ENCODE measurements at places on chromosomes 3 and 15.

DNA sequence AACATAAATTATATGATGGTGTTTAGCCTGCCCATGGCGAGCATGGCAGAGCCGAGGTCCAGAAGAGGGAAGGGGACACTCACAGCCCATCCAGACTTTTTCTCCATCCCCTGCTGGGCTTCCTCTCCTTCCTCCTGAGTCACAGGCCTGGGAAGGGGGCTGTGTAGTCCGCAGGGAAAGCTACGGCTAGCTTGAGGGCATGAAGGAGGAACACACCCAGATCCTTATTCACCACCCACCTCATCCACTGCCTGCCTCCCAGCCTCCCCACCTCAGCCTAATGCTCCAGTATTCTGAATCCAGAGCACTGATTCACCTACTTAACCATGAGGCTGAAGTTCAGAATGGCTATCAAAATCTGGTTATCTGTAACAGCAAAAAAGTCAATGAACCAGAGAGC lies 97.8 kb downstream of the OXNAD1 start:
- no peak for DNase-seq

DNA sequence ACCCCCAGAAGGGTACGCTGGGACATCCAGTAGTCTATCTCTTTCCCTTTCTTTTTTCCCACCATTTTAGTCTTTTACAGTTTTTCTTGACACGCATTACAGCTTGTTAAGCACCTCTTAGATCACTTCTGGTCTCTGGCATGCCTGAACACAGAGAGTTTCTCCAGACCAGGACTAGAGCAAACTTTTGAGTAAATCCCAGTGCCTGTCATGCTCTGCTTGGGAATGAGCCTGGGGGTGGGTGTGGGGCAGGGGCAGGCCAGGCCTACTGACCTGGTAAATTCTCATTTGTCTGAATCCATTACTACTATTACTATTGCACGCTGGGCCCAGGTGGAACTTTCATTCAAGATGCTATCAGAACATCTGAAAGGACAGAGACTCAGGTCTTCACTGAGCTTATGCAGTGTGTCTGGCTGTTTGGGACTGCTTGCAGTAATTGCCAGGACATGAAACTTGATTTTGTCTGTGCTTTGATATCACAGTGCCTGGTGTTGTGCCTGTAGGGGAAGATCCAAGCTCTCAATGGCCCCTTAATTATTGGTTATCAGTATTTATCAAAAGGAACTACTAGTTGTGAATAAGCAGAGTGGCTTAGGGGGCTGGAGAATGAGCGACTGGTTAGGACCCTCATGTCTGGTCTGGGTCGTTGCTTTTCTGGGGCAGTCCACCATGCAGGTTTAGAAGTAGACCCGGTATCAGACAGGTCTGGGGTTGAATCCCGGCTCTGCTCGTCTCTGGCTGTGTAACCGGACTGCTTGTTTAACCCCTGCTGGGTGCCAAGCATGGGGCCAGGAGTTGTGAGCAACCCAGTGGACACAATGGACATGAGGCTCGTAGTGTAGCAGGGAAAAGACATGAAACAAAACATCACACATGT lies 196.1 kb upstream of the TLE3 start:
- DNase-seq, result no peak

GRCh38 chr3:114453361-114453780 lies 159.5 kb downstream of the TIGIT start:
- DNase-seq, result no peak

GRCh38 chr15:73748730-73749129 lies 4.4 kb downstream of the INSYN1 start:
- no peak for DNase-seq

GRCh38 chr3:56800130-56800831 lies 1.5 kb downstream of the ARHGEF3 start:
- no peak for DNase-seq

DNA sequence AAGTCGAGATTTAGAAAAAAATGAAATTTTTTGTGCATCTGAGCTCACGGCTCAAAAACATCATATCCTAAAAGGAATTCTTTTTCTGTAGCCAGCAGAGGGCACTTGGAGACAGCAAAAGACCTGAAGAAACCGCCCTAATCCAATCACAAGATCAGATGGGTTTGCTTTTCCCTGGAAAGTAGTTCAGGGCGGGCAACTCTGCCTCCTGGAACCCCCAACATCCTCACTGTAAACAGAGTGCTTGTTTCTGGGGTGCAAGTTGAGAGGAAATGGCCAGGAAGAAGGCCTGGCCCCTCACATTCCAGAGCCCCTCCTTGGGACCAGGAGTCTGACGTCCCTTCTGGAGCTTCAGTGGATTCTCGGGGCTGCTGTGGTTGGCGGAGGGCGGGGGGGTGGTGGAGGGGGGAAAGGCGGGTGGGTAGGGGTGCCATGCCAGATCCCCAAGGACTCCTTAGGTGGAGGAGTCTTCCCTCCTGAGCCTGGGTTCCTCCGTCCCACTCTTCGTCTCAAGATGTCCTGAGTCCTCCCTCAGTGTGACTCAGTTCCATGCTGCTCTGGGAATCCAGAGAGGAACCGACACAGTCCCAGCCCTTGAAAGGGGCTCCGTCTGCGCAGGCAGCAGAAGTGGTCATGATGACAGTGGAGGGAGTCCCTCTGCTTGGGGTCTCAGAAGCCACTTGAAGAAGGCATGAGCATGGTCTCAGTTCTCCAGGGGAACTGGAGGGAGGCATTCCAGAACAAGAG lies 35.9 kb downstream of the CCK start:
- DNase-seq, result no peak

- DNase-seq, result no peak
These were observed 21.5 kb downstream of the PDHB start for GRCh38 chr3:58411851-58412830.

DNA sequence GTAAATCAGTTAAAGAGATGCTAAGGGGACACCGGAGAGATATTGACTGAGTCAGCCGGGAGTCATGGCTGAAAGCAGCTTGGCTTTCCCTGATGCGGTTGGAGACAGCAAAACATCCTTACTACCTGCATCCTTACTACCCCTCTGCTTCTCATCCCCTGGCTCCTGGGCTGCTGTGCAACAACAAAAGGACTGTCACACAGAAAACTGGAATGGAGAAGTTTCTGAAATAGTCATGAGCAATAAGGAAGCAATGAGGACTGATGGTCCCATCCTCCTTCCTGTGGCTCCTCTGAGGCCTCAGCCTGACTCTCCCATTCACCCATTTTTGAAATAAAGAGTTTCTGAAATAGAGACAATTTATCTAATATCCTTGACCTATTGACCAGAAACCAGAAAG lies 1.1 kb downstream of the HCLS1 start:
- DNase-seq, result no peak

DNA sequence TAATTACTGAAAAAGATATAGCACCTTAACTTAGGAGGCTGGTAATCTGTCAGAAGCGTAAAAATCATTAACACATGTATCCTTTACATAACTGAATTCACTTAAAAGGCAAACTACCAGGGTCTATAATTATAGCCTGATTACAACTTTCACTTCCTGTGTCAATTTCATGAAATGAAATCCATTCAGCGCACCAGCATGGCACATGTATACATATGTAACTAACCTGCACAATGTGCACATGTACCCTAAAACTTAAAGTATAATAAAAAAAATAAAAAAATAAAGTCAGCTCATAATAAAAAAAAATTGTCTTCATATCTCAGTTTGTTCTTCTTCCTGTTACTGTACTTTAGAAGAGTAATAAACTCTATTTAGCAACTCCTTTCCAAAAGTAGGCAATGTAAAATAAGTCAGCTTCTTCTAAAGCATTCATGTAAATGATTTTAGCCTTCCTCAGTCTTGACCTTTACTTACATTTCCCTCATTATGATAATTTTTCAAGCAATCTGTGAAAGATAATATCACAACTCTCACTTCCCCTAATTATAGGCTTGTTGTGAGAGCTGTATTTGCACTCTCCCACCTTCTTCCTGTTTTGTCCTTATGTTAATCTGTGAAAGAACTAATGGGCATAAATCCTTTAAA lies 50.1 kb downstream of the KBTBD8 start:
- no peak for DNase-seq

DNA sequence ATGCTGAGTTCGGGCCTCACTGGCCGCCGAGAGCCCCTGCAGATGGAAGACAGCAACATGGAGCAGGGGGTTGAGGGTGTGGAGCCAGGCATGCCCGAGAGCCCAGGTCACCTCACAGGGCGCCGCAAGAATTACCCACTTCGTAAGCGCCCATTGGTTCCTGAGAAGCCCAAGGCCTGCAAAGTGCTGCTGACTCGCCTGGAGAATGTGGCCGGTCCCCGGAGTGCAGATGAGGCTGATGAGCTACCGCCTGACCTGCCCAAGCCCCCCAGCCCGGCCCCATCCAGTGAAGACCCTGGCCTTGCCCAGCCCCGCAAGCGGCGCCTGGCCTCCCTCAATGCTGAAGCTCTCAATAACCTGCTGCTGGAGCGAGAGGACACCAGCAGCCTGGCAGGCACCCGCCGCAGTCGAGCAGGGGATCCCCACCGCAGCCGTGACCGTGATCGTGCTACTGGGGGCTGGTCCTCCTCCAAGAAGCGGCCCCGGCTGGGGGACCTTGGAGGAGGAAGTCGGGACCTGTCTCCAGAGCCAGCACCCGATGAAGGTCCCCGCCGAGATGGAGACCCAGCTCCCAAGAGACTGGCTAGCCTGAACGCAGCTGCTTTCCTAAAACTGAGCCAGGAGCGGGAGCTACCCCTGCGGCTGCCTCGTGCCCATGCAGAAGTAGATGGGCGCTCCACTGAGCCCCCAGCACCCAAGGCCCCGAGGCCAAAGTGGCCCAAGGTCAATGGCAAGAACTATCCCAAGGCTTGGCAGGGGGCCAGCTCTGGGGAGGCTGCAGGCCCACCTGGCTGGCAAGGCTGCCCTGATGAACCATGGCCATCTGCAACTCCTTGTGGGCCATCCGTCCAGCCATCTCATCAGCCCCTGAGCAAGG lies 12.1 kb upstream of the CHST14 start:
- DNase-seq, result no peak

Data from testis (tissue), 5 donors.